Thoracic aorta (tissue), 2 donors: ENCODE measurements at places on chromosomes 5 and 9. TPM values are rescaled to one million over a fixed set of nuclear protein-coding genes. Genes with fewer than 3 reads are reported as not detected.
A peak's percentile ranks its signal among the peaks of the same experiment; 100 is the strongest.

GRCh38 chr5:172715421-172715780 is 55.6 kb downstream of the DUSP1 start:
- no peak for DNase-seq

GRCh38 chr9:89528131-89528530 is 30.2 kb upstream of the SEMA4D start:
- DNase-seq, result no peak

DNA sequence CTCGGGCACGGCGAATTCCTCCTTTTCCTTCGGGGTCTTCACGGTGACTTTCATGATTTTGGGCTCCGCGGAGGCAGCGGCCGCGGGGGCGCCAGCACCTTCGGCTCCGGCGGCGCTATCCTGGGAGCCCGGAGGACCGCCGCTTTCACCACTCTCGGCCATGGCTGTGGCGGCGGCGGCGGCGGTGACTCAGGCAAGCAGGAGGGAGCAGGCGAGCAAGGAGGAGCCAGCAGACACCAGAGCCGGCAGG is 315 bp downstream of the UBQLN1 start:
- peak; percentile 45 for DNase-seq

GRCh38 chr9:79952401-79952800 is 380.6 kb downstream of the TLE4 start:
- no peak for DNase-seq

- DNase-seq, result no peak
Measured at GRCh38 chr5:75239681-75240080, 3.0 kb upstream of the ANKRD31 start.

DNA sequence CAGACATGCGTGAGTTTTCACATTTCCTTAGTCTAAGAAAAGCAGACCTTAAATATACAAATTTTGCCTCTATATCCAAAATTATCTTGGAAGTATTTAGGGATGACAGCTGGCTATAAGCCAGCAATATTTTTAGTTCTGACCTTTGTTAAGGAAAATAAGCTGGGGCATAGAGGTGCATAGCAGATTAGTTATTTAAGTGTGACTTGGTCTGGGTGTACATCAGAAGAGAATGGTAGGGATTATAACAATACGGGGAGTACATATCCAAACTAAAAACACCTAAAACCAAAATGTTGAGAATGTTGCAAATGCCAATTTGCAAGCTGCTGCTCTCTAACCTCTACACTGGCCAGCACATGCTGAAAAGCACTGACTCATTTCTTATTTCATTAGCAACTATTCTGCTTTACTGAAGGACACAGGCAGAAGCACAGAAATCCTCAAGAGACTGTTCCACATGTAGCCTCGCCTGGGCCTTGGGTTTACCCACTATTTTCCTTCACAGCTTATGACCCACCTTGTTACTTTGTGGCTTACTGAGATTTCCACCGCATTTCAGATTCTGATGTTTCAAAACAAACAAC is 22.3 kb downstream of the LEAP2 start:
- DNase-seq, result no peak

- no peak for DNase-seq
Measured at GRCh38 chr5:132865668-132866341, 464 bp downstream of the GDF9 start.

DNA sequence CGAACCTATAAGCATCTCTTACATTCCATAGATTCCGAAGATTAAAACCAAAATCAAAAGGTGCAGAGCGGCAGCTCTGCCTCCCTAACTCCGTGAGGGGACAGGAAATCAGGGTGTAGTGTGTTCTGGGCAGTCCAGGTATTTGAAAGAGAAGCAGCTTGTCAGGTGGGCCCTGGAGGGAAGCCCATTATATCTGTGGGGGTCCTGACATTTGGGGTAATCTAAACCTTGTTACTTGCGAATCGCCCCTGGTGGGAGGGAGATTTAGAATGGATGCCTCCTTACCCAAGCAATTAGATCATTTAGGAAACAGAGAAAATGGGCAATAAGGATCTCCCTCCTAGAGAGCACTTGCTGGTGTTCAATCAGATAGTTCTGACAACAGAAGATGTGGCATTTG is 126.9 kb downstream of the EFNA5 start:
- no peak for DNase-seq

Gene CCNI2
- not detected for total RNA-seq

GRCh38 chr5:139758510-139759075 is 37.0 kb upstream of the PSD2 start:
- no peak for DNase-seq

Gene CMBL
- 7.8 TPM for total RNA-seq

DNA sequence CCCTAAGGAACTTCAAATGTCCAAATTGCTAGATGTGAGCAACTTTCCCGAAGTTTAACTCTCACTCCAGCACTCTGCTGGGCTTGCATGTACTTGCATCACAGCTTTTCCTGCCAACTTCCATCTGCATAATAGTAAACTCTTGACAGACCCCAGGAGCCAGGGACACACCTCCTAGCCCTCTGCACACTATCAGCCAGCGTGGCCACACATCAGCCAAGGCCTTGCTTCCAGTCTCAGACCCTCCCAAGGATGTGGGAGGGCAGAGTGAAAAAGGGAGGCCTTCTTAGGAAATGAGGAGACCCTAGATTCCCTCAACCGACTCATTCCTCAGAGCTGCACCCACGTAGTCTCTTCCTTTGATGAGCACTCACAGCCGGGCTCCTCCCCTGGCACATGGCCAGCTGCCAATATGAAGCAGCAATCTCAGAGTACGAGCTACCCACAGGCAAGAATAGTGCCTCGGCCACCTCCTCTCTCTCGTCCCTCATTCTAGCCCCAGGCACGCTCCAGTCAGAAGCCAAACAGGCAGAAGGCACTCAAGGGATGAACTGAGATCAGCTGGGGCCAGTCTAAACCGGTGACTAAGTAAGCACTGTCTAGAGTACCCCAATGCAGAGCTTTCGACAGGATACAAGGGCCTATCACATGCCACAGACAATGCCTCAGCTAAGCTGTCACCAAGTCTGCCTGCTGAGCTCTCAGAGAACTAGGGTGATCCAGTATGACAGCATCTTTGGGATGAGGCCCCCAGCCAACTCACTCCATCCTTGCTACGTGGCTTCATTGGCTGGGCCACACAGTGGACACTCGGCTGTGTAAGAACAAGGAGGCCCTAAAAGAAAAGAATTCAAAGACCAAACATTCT is 2.3 kb downstream of the P4HA2 start:
- peak; percentile 36 for DNase-seq

Gene AK8
- 0.42 TPM for total RNA-seq

Gene SMIM32
- total RNA-seq, result not detected

Gene ADAMTS6
- total RNA-seq, result 11.8 TPM

Gene FASTKD3
- 13.1 TPM for total RNA-seq

DNA sequence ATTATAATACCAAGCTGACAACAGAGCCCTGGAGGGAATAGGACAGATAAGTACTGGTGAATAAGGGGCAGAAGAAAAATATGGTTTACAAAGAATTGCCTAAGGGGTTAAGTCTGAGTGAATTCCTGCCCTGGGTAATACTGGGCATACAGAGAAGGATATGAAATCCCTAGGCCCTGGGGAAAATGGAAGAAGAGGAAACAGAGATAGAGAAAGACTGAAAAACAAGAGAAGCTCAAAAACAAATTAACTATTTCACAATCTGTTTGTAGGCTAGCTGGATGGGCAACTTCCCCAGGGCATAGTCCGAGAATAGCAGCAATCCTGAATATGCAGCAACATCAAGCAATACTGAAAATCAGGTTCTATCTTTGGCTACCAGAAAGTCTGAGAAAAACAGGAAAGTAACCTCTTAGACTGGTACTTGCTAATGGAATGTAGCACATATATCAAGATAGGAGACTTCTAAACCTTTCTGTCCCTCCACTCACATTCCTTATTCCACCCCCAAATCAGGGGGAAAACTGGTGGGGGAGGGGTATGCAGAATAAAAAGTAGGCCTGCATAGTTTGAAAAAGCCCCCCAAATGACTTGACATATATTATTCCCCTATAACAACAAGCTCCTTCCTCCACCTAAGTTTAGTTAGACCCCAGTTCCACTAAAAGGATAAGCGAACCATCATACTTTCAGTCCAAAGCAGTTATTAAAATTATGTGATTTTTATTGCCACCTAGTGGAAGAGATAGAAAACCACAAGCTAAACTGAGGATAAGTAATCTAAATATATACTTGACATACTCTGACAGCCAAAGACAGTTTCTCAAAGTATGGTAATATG is 20.6 kb downstream of the SLC38A9 start:
- no peak for DNase-seq

Gene PCDHGA12
- total RNA-seq, result 16.2 TPM

GRCh38 chr5:102713278-102713677 is 41.8 kb upstream of the PAM start:
- DNase-seq, result no peak

- DNase-seq, result no peak
Measured at GRCh38 chr5:160539431-160539830, 117.8 kb downstream of the PTTG1 start.

DNA sequence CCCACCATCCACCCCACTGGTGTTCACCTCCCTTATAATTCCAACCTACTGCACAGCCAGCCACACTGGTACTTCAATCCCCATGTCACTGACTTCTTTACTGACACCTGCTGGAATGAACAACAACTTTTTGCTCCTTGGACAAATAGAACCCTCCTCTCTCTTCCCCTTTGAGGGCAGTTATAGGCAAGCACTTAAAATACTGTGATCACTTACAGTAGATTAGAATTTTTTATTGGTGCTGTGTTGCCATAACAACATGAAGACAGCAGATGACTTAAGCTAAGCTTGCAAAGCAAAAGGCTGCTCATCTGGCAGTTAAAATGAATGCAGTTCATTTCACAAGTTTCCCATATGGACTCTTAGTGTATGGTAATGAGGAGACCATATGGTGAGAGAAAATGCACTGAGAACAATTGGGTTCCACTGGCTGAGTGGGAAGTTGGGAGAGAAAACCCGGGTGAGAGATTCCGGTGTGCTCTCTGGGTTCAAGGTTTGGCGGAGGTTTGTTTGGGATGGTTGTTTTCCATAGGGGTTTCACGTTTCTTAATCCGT is 374.3 kb downstream of the EBF1 start:
- DNase-seq, result no peak

Gene CDC37L1
- total RNA-seq, result 22.5 TPM

GRCh38 chr5:54295651-54296276 is 14.6 kb downstream of the ARL15 start:
- DNase-seq, result no peak

GRCh38 chr9:113879318-113879717 is 3.2 kb downstream of the ZNF618 start:
- DNase-seq, result no peak

Gene STK32A
- 8.0 TPM for total RNA-seq

GRCh38 chr5:146805081-146805480 is 73.5 kb downstream of the PPP2R2B start:
- DNase-seq, result no peak

- no peak for DNase-seq
Measured at GRCh38 chr9:91192381-91193086, 169.2 kb downstream of the AUH start.

DNA sequence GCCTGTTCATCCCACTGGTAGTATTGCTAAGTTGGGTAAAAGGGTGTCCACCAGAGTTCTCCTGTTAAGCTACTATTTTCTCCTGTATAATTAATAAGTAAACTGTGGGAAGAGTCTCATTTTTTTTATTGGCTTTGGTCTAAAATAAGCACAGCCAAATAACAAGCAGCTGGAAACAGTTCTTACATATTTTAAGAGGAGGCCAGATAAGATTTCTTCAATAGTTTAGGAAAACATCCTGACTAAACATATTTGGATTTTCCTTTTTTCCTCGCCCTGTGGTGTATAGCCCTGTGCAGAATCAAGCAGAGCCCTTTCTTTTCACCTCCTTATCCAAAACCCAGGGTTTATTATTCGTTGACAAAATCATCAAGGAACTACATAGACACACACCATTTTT is 122.2 kb upstream of the ZNF608 start:
- no peak for DNase-seq

Gene TICAM2
- total RNA-seq, result 5.7 TPM

DNA sequence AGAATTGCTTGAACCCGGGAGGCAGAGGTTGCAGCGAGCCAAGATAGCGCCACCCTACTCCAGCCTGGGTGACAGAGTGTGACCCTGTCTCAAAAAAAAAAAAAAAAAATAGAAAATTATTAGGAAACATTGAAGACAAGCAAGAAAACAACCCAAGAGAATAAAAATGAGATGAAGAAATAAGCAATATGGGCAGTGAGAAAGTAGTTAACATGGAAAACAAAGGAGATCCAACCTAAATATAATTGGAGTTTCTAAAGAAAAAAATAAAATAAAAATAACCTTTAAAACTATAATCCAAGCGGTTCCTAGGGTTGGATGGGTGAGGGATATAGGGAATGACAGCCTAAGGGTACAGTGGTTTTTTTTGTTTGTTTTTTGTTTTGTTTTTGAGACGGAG is 71.9 kb downstream of the FBXW11 start:
- DNase-seq, result no peak

Gene GARIN3
- total RNA-seq, result not detected

DNA sequence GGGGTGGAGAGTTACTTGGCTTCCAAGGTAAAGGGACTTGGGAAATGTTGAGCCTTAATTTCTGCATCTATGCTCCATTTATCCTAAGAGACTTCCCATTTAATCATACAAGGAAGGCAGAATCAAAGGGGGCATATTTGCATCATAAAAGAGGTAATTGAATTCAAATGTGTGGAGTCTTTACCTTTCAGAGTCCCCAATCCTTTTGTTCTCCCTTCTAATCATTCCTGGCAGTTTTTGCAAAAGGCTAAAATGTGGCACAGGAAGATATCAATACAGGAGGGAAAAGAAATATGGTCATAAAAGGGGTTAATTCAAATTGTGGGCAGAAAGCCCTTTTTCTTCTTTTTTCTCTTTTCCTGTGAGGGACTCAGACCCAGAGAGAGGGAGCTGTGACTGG is 69.5 kb downstream of the SFXN1 start:
- DNase-seq, result no peak

GRCh38 chr5:98128846-98129245 is 644.6 kb upstream of the RGMB start:
- no peak for DNase-seq

DNA sequence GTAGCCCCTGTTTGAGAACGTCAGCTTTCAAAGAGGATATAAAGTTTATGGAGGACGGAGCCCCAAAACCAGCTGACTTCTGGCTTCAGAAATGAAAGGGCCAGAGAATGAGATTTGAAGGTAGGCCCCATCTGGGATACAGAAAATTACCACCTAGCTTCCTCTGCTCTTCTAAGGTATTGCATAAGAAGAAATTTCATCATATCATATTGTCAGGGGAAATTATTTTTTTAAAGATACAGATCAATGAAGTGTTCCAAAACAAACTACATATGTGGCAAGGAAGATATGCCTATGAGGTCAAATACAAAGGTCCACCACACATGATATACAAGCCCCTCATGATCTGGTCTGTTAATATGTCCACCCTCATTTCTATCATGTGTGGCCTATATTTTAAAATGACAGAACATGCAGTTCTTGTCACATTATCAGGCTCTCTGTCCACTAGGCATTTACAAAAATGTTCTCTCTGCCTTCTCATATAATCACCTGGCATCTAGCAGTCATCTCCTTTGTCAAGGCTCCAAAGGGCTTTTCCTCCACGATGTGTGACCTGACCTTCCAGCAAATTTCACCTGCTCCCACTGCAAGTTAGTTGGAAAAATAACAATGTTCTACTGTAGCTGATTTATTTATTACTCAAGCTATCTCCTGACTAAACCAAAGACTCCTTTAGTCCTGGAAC is 83.1 kb downstream of the DPYSL3 start:
- no peak for DNase-seq

GRCh38 chr5:135310328-135310989 is 88.6 kb downstream of the MACROH2A1 start:
- DNase-seq, result no peak
